ENCODE measurements at places on chromosomes 6 and 20.

DNA sequence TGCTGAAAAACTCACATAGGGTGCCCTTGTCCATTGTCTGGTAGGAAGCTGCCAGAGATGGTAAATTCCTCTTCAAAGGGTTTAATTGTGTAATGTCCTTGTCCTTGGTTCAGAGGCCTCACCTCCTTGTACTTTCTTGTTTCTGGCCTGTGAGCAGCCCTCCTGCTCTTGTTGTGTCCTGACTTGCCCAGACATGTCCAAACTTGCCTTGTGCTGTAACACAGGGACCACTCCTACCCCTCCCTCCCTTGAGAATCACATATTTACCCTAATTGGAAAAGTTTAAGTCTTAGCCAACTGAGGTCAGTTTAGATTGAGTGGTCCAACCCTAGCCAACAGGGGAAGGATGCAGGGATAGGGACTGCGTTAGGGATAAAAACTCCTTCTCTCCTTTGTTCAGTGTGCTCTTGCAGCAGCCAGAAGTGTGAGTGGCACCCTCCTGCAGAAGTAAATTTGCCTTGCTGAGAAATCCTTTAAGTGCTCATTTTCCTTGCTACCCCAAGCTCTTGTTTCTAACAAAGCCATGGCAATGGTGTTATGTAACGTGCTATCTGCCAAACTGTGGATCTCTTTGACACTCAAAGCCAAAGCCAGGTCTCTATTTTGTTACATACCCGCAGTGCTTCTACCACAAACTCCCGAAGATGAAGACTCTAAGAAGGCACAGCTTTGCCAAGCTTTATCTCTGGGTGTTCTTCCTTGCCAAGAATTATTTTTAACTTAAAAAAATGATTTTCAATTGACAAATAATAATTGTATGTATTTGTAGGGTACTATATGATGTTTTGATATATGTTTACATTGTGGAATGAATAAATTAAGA, 414.5 kb downstream of the ESR1 start:
- DNase-seq: peak; percentile 51

DNA sequence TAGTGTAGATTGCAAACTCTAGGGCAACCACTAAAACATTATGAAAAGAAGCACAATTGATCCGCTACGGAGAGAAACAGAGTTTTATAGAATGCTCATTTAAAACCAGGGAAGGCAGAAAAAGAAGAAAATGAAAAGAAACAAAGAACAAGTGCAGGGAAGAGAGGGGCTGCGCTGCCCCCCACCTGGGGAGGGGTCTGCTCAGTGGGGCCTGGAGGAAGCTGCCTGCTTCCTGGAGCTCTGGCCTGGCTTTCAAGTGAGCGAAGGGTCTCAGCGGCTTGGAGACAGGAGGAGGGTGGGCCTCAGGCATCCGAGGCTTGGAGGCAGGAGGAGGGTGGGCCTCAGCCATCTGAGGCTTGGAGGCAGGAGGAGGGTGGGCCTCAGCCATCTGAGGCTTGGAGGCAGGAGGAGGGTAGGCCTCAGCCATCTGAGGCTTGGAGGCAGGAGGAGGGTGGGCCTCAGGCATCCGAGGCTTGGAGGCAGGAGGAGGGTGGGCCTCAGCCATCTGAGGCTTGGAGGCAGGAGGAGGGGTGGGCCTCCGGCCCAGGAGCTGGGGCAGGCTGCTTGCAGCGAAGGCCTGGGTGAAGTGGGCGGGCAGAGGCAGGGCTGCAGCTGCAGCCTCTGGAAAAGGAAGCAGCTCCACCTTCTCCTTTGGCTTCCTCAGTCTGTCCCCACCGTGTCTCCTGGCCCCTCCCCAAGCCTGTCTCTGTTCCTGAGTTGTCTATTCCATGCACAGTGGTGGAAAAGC, 406.3 kb downstream of the TAF4 start:
- DNase-seq: no peak

DNA sequence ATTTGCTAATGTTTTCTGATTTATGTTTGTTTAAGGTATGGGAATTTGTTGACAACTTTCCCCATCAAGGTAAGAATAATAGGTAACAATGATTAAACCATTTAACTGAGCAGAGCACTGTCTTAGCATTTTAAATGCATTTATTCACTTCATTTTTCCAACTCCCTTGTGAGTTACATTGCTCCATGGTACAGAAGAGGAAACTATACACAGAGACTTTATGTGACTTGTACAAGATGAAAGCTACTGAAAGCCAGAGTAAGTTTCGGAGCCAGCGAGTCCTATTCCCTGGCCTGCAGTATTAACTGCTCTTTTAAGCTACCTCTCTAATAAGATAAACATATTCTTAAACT, 708.8 kb downstream of the HDGFL1 start:
- peak; percentile 28 for DNase-seq

DNA sequence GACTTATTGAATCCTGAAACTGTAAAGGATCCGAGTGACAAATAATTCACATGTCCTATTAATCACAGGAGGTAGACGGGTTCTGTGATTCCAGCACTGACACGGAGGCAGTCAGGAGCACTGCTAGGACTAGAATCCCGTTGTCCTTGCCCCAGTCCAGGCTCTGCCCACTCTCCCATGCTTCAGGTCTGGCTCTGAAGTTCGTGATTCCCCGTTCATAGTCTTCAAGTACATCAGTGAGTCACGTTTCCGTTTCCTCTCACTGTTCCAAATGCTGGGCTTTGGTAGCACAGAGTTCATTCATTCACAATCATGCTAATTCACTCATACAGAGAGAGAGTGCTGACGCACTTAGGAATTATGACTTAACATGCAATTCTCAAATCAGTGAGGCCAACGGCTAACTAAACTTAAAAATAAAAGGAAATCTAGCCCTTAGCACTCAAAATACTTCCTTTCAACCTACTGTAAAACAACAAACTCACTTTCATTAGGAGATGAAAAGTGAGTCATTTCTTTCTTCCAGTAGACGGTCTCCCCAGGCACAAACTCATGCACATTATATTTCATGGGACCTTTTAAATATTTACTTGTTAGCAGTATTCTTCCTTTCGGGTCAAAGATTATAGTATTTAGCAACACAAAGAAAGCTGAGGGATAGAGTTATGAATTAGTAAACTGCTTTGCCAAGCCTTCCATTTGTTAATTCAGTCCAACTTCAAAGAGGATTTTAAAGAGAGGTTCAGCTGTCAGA, 94.0 kb upstream of the NHSL1 start:
- peak; percentile 67 for DNase-seq

DNA sequence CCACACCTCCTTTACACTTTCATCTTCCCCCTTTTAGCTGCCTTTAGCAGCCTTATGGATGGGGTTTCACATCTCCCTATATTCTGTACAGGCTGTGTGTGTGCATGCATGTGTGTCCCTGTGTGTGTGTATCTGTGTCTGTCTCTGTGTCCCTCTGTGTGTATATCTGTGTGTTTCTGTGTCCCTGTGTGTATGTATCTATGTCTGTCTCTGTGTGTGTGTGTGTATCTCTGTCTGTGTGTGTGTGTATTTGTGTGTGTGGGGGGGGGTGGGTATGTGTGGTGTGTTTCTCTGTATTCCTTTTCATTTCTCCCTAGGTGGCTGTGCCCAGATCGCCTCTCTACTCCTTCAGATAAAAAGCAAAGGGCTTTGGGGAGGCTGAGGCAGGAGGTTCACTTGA, 52.2 kb upstream of the CD83 start:
- DNase-seq: no peak

DNA sequence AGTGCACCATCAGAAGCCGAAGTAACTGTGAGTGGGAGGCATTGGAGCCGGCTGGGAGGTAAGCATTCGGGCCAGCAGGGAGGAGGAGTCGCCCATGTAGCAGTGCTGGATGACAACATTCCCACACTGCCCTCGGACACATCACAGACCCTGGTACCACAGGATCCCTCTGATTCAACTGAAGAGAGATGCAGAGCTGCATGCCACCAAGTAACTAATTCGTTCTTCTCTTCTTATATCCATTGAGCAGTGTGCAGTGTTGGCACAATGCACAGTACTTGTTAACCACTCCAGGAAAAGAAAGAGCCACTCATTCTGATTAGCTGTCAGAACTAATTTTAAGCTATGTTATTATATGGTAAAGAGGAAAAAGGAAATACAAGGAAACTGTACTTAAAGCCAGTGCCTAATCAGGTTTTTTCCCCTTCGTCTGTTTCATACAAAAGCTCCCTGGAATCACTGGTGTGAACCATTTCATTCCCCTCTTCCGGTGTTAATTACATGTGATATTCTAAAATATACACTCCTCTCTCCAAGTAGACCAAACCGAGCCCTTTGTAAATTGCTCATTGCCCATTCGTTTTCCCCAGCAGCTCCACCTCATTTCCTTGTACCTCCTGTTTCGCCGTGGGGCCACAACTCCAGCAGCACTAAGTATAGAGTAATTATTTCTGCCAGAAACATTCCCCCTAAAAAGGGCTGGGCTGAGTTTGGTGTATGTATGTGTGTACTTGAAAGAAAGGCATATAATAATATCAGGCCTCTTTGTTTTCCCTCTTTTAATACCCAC, 32.4 kb upstream of the ADTRP start:
- no peak for DNase-seq

- DNase-seq: no peak
Measured at GRCh38 chr6:68159433-68159832, 475.6 kb upstream of the ADGRB3 start.

DNA sequence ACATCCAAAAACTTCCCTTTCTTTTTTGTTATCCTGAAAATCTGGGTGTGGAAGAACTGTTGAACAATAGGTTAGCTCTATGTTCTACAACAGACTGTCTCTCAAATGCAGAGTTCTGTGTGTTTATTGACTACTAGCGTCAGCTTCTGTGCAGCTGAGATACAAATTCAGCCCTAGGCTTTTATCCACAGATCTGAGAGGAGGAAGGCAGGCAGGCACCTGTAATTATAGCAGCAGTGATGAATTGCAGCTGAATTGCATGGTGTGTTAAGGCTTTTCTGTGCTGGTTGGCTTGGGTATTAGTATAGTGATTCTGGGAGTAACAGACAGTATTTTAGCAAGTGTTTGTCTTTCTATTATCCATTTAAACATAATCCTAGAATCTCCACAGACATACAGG, 24.4 kb downstream of the GRIK2 start:
- no peak for DNase-seq

GRCh38 chr6:37622646-37623071, 75.0 kb downstream of the MDGA1 start:
- DNase-seq: no peak

DNA sequence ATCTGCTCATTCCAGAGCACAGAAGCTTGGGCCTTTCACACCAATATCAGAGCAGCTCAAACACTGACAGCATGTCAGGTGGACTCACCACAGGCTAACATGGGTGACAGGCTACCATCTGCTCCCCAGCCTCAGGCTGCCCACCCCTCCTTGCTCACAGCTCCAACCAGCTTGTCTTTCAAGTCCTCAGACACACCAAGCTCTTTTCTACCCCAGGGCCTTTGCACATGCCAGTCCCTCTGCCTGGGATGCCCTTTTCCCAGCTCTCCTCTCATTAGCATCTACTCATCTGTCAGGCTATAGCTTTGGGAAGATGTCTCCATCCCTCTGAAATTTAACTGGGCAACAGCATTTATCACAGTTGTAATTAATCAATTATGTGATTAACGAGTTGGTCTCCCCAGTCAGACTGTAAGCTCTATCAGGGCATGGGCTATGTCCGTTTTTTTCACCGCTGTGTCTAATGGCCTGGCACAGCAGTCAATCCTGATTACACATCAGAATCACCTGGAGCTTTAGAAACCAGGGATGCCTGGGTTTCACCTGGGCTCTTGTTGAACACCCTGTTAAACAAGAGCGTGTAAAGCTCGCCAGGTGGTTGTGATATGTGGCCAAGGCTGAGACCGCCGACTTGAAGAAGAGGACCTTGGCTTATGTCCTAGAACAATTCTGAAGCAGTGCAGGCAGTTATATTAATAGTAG, 88.9 kb upstream of the MRPS10 start:
- no peak for DNase-seq

DNA sequence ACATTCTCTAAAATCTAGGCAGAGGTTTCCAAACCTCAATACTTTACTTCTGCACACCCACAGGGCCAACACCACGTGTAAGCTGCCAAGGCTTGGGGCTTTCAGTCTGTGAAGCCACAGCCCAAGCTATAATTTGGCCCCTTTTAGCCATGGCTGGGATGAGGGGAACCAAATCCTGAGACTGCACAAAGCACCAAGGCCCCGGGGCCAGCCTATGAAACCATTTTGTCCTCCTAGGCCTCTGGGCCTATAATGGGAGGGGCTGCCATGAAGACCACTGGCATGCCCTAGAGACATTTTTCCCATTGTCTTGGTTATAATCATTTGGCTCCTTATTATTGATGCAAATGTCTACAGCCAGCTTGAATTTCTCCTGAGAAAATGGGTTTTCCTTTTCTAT, 513.0 kb upstream of the ADGRB3 start:
- no peak for DNase-seq

- no peak for DNase-seq
Measured at GRCh38 chr6:548091-548490, 108.8 kb downstream of the HUS1B start.

DNA sequence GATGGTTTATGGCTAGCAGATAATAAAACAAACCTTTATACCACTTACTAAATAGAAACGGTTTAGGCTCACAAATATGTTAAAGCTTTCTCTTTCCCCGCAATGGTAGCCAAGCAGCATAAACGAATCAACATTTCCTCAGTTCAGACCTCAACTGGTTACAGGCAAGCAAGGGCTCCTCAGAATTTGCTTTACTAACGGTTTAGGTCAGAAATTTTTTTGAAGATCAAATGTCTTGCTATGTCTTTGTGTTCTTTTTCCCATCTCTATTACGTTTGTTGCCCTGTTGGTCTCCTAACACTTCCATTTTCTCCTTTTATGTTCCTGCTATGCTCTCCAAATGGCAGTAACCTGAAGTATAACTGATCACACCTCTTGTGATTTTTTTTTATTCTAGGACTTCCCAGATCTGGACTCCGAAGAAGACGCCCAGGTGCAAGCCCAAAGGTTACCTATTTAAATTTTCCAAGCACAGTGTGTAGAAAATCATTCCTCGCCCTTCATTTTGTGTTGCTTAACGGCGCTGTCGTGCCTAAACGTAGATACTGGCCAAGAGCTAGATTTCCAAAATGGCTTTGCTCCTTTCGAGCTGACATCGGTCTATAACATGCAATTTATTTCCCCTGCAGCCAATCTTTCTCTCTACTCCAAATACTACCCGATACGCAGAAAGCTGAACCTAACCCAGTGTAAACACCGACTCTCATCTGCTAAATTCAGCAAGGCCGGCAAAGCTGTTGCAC, 717 bp upstream of the ASF1A start:
- peak; percentile 82 for DNase-seq

DNA sequence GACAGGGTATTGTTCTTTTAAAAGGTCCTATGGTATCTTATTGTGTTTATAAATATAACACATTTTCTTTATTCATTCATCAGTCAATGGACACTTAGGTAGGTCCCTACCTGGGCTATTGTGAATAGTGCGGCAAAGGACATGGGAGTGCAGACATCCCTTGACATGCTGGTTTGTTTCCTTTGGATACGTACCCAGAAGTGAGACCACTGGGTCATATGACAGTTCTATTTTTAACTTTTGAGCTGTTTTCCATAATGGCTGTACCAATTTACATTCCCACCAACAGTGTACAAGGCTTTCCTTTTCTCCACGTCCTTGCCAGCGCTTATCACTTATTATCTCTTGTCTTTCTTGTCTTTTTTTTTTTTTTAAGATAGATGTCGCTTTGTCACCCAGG, 627.5 kb downstream of the PRKN start:
- no peak for DNase-seq
